CD4-positive, alpha-beta T cell treated with Interleukin-17A for 1 hour (primary cell): ENCODE measurements at places on chromosomes 6 and 20.

DNA sequence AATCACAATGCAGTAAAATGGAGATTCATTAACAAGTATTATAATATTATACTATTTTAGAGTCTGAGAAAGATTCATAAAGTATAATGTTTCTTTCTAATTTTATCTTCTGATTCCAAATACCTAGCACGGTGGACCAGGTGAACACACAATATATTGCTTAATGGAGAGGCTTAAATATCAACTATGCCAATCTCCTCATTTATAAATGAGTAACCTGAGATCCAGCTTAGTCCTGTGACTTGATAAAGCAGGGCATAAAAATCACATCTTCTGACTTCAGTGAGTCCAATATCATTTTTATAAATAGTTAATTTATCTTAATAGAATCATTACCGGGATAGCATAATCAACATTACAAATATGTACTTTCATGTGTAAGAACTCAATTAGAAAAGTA lies 144.4 kb upstream of the GJE1 start:
- no peak for DNase-seq

DNA sequence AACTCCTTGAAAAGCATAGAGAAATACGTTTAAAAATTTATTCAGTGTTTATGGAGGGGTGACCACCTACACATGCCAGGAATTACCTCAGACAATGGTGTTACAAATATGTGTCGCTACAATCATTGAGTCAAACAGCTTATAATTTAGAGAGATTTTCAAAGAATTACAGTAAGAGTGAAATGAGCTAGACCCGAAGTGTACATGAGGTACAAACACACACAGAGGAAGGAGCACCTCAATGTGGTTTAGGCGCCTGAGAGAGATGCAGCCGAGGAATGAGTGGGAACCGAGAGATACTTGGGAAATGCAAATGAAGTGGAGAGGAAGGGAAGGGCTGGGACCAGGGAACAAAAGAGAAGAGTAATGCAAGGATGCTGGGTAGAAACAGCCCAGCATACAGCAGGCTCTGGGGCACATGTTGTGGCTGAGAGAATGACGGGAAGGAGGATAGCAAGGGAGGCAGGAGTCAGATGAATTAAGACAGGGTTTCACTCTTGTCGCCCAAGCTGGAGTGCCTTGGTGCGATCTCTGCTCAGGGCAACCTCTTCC lies 15.5 kb downstream of the EEF1E1 start:
- no peak for DNase-seq

GRCh38 chr6:149324428-149324827 lies 6.9 kb downstream of the TAB2 start:
- DNase-seq: no peak

DNA sequence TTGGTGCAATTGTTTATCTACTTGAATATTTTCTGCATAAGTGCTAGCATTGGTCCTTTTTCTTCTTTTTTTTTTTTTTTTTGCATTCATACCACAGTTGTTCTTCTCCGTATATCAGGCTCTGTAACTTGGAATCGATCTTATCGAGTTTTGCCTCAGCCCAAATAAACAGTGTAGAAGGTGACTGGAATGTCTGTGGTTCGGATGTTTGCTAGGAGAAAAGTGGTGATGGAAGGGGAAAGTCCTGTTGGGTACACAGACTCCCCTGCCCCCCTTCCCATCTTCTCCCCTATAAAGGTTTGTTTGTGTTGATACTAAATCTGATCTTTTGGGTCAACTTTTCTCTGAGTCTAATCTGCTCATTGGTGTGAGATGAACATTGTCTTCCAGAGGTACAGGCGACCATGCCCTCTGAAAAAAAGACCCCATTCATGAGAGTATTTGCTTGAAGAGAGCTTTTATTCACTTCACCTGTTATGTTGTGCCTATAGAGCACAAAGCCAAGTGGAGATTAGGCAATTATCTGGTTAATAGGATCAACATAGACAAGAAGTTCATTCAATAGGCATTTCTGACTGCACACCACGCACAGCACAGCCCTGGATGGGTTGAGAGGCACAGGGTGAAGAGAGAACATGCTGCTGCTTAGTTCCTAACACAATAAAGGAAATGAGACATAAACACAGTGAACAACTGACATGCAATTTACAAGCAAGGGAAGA lies 620.0 kb downstream of the PKHD1 start:
- DNase-seq: no peak

- no peak for DNase-seq
Measured at GRCh38 chr6:14366872-14367271, 249.3 kb downstream of the CD83 start.

DNA sequence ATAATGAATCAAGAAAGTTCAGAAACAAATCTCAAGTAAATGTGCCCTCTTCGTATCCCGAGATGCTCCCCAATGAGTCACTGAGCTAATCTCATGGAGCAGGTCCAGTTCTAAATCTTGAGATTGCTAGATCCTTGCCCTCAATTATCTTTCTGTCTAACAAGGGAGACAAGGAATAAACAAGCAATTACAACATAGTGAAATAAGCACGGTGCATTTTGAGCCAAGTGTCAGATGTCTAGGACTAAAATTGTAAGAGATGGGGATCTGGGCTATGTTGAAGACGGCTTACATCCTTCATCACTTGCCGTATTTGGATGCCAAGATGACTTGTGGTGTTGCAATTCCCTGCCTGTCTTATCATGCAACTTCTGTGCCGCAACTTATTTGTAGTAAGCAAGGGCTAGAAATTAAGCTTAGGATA lies 56.5 kb upstream of the ADGRF1 start:
- no peak for DNase-seq

- no peak for DNase-seq
Measured at GRCh38 chr6:79756496-79756895, 125.4 kb downstream of the SH3BGRL2 start.
